ENCODE measurements at places on chromosomes 6 and 20.

DNA sequence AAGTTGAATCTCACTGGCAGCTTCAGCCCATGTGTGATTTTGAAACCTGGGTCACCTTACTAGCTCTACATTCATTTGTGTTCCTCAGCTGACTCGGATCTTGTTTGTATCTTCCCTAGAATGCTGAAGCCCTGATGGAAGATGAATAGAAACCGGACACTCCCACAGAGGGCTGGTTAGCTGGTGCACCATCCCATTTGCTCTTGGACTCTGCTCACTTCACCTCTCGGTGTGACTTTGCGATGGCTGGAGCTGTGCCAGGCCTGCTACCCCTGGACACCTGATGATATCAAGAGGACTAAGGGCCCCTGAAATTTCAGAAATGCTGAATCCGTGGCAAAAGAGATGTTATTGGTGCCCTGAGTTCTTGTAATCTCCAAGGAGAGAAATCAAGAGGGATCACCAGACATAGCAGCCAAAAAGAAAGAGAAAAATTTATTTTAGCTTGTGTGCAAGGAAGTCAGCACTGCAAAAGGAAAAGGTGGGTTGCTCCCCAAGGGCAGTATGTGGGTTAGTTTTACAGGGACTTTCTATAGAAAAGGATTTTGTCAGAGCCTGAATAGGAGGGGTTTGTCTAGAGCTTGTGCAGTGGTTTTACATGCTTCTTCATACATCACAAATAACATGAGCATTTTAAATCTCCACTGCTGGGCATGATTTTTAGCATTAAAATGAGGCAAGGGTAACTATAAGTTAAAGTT is 426.3 kb upstream of the NOX3 start:
- DNase-seq, result no peak

DNA sequence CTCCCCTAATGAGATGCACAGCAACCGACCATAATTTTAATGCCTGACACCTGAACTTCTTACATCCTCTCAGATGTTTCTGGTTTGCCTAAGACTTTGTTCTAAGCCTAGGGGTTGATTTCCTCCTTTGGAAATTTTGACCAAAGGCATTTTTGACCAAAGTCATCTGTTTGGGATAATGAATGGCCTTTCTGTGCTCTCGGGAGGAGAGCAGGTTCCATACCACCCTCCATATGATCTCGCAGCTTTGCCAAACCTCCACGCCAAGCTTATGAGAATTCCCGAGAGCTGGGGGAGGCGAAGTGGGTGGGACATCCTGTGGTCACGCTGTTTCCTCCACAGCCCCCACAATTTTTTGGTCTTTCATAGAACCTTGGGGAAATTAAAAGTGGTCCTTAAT is 91.7 kb downstream of the SCML4 start:
- DNase-seq, result no peak

DNA sequence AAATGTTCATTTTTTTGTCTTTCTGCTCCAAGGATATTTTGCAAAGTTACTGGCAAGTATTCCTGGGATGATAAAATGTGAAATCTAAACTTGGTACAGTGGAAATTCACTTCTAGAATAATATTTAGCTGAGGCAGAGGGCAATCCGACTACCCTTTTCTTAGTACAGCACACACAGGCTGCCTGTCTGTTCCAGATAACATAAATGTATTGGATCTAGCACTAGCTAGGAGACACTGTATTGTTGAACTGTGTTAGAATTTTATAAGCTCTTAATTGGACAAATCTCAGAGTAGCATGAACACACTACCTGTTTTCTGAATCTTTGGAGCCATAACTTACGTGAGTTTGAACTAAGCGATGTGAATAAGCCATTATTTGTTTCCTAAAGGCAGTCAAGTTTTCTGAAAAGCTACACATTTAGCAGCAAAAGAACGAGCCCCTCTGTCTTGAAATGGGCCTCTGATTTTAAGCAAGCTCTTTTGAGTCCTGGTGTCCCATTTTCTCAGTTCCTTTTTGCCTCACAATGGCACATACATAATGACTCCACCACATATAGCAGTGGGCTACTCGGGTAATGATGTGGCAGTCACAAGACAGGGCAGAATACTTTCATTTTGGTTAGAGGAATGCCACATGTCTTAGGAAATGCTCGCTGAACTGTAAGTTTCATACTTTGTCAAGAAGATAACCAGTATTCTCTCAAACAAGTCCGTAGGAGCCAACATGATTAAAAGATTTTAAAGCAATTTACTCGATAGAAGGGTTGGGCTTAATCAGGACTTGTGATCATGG is 116.5 kb upstream of the ESR1 start:
- no peak for DNase-seq

DNA sequence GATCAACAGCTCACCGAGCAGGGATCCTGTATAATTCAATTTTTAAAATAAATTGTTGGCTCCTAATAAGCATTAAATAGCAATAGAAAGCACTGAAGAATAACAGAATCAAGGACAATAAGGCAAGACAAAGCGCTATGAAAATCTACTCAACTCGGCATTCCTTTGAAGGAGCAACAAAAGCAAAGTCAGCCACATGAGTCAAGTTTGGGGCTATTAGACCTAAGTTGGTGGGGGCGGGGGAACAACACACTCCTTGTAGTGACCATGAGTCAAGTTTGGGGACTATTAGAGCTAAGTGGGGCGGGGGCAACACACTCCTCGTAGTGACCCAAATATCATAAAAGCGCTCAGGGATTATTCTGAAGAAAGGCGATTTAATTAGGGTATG is 120.0 kb downstream of the FOXC1 start:
- no peak for DNase-seq

GRCh38 chr20:62378215-62378614 is 8.7 kb upstream of the RPS21 start:
- DNase-seq, result no peak

GRCh38 chr20:34755367-34755766 is 51.2 kb downstream of the TP53INP2 start:
- no peak for DNase-seq

DNA sequence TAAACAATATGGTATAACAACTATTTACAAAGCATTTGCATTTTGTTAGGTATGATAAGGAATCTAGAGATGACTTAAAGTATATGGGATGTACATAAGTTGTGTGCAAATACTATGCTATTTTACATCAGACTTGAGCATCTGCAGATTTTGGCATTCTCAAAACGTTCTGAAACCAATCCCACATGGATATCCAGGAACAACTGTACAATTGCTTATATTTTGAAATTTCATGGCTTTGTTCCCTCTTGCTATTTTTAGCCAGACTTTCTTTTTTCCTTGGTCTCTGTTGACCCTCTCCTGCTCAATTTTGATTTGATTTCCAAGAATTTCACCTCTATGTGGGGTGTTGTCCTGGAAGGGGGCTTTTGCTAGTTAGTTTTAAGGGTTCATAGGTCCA is 32.9 kb upstream of the UST start:
- no peak for DNase-seq

- DNase-seq, result no peak
Measured at GRCh38 chr6:166627875-166628801, 1.1 kb upstream of the RPS6KA2 start.

- no peak for DNase-seq
Measured at GRCh38 chr6:115969207-115969929, 91.3 kb downstream of the FRK start.

DNA sequence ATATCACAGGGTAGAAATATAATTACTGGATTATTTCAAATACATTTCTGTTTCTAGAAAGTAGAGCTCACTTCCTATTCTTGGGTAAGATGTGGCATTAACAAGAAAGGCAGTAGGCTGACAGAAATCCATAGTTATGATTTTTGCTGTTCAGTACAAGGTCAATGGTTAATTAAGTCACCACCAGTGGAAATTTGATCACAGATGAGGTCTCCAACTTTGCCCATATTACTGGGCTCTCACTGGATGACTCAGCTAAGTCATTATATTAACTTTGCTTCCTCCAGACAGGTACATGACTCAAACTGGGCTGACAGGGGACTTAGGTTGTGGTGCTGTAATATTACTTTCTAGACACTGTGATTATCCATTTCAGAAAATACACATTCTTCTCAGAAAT is 212.4 kb downstream of the GRIK2 start:
- DNase-seq, result no peak

GRCh38 chr6:100693249-100693927 is 187.7 kb downstream of the ASCC3 start:
- DNase-seq, result no peak

GRCh38 chr6:68642977-68643376 is 7.9 kb downstream of the ADGRB3 start:
- DNase-seq, result no peak

GRCh38 chr20:47479506-47479905 is 22.2 kb upstream of the NCOA3 start:
- no peak for DNase-seq

- DNase-seq, result no peak
Measured at GRCh38 chr20:48691523-48691922, 136.3 kb downstream of the PREX1 start.

GRCh38 chr6:39339868-39340550 is 17.5 kb upstream of the KCNK16 start:
- DNase-seq, result no peak

DNA sequence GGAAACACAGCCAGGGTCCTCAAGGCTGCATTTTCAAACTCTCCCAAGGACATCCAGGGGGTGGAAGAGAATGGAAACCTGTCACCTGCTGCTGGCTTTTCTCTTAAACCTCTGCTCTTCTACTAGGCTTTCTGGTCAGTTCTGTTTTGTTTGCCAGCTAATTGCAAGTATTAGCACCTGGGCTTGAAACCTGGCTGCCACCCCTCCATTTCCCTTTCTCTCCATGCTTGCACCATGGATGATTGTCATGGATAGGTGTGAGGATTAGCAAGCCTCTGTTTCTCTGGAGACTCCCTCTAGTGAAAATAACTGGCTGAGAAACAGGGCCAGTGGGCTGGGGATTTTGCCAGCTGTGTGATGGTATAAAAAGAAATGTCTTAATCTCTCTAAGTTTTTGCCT is 33.0 kb upstream of the GPR6 start:
- DNase-seq, result no peak

DNA sequence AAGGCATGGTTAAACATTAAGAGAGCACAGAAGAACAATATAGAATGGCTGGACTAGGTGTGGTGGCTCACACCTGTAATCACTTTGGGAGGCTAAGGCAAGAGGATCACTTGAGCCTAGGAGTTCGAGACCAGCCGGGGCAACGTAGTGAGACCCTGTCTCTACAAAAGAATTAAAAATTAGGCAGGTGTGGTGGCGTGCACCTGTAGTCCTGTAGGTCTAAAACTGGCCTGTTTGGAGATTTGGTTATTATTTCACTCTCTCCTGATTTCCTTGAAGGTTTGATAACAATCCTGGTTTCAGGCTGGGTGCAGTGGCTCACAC is 15.6 kb downstream of the SRSF6 start:
- DNase-seq, result no peak

GRCh38 chr6:33824461-33825154 is 20.8 kb upstream of the MLN start:
- DNase-seq, result no peak

DNA sequence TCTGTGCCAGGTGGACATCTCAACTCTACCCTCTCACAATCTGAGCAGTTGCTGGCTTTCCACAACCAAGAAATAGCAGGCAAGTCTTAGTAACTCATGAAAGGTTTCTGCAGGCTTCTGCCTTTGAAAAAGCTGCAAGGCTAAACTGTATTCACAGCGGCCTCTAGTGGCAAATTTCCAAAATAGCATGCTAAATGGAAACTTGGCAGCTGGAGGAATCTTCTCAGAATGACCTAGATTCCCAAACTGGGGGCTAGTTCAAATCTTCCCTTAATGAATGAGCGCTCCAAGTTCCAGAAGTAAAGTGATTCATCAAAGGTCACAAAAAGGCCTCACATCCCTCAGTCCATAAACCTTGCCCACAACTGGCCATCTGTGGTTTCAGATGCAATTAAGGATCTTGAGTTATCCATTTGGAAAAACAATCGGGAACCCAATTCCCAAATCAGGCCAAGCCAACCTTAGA is 11.9 kb upstream of the CPNE5 start:
- no peak for DNase-seq

- no peak for DNase-seq
Measured at GRCh38 chr6:148711833-148712654, 34.8 kb upstream of the UST start.

GRCh38 chr6:163181666-163182180 is 232.8 kb upstream of the QKI start:
- DNase-seq, result no peak

DNA sequence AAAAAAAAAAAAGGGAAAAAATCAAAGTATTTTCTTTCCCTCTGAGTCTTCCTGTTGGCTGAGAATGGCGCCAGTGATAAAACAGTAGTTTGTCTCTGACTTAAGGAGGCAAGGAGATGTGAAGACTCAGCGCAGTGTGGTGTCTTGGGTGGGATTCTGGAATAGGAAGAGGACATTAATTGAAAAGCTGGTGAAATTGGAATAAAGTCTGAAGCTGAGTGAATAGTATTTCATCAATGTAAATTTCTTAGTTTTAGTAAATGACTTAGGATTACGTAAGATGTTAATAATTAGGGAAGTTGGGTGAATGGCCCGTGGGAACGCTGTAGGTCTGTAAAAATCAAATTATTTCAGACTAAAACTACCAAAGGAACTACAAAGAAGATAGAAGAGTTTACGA is 122.8 kb upstream of the ZNF217 start:
- DNase-seq, result no peak

GRCh38 chr20:58646703-58647102 is 4.4 kb upstream of the STX16 start:
- DNase-seq, result no peak

GRCh38 chr6:7921046-7921445 is 10.5 kb upstream of the TXNDC5 start:
- no peak for DNase-seq

GRCh38 chr6:84685983-84686584 is 78.3 kb downstream of the TBX18 start:
- DNase-seq, result no peak

- no peak for DNase-seq
Measured at GRCh38 chr6:90109141-90109540, 187.5 kb downstream of the BACH2 start.

DNA sequence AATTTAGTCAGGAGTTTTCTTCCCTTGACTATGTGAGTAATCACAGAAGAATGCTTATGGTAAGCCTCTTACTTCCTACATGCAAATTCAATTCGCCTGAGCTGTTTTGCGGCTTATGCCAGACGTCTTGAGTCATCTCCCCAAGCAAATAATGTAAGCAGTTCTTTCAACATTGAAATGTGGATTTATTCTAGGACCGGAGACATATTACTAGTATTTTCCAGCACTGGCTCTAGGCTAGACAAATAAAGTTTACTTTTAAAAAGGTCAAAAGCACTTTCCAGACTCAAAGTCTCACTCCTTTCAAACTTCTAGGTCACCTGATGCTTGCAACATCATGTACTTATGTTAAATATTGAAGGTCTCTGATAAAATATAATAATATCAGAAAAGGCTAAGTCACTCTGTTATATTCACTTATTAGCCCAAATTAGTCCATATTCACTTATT is 38.1 kb upstream of the NOX3 start:
- DNase-seq, result no peak

GRCh38 chr20:44083220-44083933 is 103.6 kb downstream of the JPH2 start:
- no peak for DNase-seq

Measured in stimulated activated CD8-positive, alpha-beta memory T cell treated with anti-CD3 and anti-CD28 coated beads, Interleukin-7, amount 100 ng/mL, for 24 hours (primary cell).